T-helper 17 cell (primary cell): ENCODE measurements at places on chromosomes 1 and 21.

DNA sequence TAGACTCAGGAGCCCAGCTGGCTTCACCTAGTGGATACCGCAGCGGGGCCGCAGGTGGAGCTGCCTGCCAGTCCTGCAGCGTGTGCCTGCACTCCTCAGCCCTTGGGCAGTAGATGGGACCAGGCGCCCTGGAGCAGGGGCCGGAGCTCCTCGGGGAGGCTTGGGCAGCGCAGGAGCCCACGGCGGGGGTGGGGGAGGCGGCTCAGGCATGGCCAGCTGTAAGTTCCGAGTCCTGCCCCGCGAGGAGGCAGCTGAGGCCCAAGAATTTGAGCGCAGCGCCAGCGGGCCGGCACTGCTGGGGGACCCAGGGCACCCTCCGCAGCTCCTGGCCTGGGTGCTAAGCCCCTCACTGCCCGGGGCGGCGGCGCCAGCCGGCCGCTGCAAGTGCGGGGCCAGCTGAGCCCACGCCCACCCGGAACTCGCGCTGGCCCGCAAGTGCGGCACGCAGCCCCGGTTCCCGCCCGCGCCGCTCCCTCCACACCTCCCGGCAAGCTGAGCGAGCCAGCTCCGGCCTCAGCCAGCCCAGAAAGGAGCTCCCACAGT, 30.9 kb downstream of the UTP25 start:
- no peak for DNase-seq

GRCh38 chr21:44550807-44551206, 498 bp downstream of the KRTAP10-2 start:
- DNase-seq: no peak

DNA sequence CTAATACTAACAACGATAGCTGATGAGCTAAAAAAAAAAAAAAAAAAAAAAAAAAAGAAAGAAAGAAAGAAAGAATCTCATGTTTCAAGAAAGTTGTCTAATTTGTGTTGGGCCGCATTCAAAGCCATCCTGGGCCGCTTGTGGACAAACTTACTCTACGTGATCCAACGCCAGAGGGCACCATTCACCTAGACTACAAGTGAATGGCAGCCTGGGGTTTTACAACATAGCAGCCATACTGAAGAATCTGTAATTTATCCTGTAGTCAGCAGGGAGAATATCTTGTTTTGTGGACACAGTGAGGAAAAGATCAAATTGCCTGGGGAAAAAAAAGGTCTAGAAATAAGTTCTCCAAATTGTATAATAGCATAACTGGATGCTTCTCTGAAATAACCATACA, 47.0 kb downstream of the CYP2J2 start:
- DNase-seq: peak; percentile 16

GRCh38 chr1:184974056-184974836, at the start of gene NIBAN1:
Gene NIBAN1, minus strand, starts transcription at chr1:184974508. Its CDS starts 152 bp downstream, at chr1:184974356.
- DNase-seq: peak; percentile 72
